ENCODE measurements at places on chromosomes 7 and 10.

- no peak for DNase-seq
Measured at GRCh38 chr10:110547139-110547761, 20.2 kb upstream of the SMC3 start.

GRCh38 chr7:133479456-133480065 lies 226.7 kb downstream of the EXOC4 start:
- DNase-seq, result no peak

DNA sequence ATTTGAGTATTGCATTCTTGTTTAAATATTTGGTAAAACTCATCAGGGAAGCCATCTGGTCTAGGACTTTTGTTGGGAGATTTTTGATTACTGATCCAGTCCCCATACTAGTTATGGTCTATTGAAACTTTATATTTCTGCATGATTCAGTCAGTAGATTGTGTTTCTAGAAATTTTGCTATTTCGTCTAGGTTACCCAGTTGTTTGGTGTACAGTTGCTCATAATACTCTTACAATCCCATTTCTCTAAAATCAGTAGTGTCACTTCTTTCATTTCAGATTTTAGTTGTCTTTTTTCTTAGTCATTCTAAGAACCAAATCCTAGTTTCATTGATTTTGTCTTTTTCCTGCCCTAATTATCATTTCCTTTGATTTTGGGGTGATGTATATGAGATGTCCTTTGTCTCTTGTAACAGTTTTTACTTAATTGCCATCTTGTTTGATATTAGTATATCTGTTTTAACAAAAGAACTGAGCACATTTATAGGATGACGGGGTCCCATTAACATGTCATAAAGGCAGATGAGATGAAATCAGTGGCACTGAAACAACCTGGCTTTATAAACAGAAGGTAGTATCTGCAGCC lies 7.9 kb downstream of the MALSU1 start:
- no peak for DNase-seq

DNA sequence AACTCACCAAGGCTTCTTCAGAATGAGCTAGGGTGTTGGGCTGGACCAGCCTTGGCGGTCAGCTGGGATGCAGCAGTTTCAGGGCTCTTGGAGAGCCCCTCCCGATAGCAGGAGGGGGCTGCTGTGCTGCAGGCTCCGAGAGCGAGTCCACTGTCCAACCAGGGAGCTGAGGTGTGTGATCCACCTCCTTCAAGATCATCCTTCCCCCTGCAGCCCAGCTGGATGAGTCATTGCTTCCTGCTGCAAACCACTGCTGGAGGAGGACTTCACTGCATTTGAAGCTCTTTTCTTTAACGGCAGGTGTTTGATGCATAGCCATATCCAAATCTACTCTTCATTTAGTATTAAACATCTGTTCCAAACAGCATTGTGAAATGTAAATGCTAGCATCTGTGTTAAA lies 54.2 kb upstream of the EBF3 start:
- DNase-seq, result no peak

GRCh38 chr10:13696071-13696470 lies 109.3 kb downstream of the PRPF18 start:
- no peak for DNase-seq

DNA sequence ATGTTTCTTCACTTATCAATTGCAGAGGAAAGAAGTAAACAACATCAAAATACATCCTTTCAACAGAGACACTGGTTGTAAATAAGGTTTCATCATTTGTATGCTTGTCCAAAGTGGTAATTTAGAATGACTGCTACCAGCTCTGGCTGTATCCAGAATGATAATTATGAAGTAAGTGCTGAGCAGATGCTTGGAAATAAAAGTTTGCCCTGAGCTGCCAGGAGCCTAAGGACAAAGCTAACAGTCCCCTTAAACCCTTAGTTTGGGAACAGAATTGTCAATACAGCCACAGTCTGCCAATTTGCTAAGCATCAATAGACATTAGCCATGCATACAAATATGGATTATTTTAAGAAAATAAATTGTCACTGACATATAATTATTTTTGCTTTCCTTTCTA lies 147.0 kb upstream of the SLC13A1 start:
- DNase-seq, result no peak

DNA sequence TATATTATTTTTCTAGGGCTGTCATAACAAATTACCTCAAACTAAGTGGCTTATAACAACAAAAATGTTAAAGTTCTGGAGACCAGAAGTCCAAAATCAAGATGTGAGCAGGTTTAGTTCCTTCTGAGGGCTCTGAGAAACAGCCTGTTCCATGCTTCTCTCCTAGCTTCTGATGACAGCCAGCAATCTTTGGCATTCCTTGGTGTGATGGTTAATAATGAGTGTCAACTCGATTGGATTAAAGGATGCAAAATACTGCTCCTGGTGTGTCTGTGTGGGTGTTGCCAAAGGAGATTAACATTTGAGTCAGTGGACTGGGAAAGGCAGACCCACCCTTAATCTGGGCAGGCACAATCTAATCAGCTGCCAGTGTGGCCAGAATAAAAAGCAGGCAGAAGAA lies 26.3 kb upstream of the TNKS2 start:
- no peak for DNase-seq

GRCh38 chr7:44162179-44162578 lies 21.0 kb upstream of the MYL7 start:
- peak; percentile 84 for DNase-seq

- no peak for DNase-seq
Measured at GRCh38 chr10:8275911-8276310, 221.4 kb downstream of the GATA3 start.

GRCh38 chr10:5975641-5976473 lies 1.5 kb downstream of the IL15RA start:
- no peak for DNase-seq

DNA sequence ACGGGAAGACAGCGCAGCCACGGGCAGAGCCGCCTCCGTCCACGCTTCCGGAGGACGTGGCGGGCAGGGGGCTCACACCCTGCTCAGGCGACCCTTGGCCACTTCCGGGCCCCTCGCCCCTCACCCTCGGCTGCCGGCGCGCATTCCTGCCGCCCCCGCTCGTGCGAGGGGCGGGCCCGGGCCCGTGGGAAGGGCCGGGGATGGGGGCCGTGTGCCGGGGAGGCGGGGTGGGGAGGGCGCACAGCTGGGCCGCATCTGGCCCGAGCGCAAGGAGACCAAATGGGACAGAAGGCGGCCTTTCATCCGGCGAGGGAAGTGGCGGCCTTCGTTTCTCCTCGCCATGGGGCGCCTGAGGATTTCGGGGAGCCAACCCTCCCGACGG lies 846 bp upstream of the LFNG start:
- DNase-seq, result no peak

DNA sequence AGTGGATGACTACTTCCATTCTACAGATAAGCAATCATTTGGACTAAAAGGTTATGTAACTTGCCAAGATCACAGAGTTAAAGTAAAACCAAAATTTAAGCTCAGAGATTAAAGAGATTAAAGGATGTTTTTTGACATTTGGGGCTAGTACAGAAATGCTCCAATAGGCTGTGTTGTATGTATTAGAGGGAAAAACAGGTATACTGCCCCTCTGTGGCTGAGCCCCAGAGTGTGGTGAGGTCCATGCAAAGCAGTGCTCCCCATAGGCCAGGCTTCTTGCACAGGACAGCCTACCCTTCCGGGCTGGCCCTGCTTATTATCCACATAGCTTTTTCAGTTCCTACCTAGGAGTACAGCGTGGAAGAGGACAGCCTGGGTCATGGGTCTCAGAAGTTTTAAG lies 322.8 kb downstream of the POM121L12 start:
- no peak for DNase-seq

- no peak for DNase-seq
Measured at GRCh38 chr7:106031300-106032035, 68.4 kb downstream of the CDHR3 start.

- no peak for DNase-seq
Measured at GRCh38 chr10:24513155-24513554, 210.5 kb downstream of the ARHGAP21 start.

DNA sequence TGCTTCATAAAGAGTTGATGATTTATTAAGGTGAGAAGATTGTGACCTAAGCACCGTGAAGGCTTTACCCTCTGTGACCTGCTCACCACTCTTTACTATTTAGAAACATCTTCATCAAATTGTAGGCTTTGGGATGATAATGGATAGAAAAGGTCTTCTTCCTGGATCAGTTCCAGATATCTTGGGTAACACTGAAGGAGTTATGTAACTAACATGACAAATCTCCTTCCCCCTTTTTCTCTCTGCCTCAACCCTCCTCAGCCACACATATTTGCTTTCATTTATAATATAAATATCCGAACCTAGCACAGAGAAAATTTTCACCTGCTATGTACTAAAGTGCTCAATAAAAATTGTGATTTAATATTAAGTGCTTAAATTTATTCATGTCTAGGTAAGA lies 151.5 kb downstream of the FRMD4A start:
- DNase-seq, result no peak

- DNase-seq, result no peak
Measured at GRCh38 chr7:142385491-142386340, 127.9 kb upstream of the PRSS58 start.

DNA sequence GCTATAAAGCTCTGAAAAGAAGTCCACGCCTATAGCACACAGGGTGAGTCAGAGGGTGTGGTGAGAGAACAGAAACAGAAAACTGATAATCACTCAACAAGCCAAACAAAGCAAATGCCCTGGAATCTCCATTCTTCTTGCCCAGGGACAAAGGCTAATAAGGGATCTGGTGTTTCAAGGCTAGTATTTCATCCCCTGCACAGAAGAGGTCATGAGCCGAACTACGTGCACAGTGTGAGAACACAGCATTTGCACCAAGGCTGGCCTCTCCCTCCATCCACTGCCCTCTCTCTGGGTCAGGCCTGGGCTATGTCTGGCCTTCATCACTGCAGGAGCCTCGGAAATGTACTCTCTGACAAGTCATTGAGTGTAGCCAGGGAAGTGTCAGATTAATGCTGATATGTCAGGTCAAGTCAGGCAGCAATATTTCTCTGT lies 42.7 kb downstream of the PRR15 start:
- DNase-seq, result no peak

DNA sequence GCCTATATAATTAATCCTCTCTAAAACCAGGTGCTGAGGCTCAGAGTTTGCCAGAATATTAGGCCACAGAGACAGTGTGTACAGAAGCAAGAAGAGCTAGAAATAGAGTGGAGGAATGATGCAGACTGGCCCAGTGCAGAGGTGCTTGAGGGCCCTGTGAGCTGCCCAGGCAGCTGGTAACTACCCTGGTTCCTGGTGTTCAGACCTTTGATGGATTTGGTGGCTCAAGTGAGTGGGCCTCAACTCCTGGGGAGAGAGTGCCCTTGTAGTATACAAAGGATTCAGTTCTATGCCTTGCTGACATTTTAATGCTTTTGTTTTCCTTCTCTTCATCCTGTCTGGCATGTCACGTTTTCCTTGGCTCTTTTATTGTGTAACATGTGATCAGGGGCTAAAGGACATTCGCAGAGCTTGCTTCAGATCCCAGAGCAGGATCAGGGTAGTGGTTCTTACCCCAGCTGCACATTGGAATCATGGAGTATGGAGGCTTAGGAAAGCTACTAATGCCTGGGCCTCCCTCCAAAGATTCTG lies 20.0 kb downstream of the LRRC4 start:
- DNase-seq, result no peak

- no peak for DNase-seq
Measured at GRCh38 chr10:69056536-69057260, 31.2 kb upstream of the SRGN start.

GRCh38 chr10:114326795-114327194 lies 77.5 kb downstream of the AFAP1L2 start:
- DNase-seq, result no peak

GRCh38 chr10:132580143-132580542 lies 42.6 kb downstream of the INPP5A start:
- no peak for DNase-seq

DNA sequence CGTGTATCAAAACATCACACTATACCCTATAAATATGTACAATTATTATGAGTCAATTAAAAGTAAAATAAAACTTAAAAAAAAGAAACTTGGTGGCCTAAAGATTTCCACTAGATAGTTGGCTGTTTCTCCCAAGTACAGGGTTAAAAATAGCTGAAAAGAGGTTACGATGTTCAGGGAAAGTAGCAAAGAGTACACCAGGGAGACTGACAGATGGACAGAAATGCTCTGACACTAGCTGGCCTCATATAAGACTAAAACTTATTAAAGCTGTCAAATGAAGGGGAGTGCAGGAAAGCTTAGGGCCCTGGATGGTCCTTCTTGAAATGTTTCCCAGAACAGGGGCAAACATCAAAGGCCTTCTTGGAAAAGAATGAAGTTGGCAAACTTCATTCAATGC lies 51.3 kb downstream of the TCAF1 start:
- no peak for DNase-seq

Measured in right lobe of liver (tissue), 6 donors.